RPMI7951 (cell line): ENCODE measurements at places on chromosomes 2 and 18.
A peak's percentile ranks its signal among the peaks of the same experiment; 100 is the strongest.

- DNase-seq, result no peak
These were observed 32.1 kb downstream of the ZFP36L2 start for GRCh38 chr2:43194121-43194869.

GRCh38 chr2:170679607-170680079 lies 35.5 kb upstream of the SP5 start:
- DNase-seq, result no peak

- peak; percentile 42 for DNase-seq
These were observed at the start of gene COBLL1 for GRCh38 chr2:164841719-164842623. Gene COBLL1, minus strand, starts transcription at chr2:164841823. Its CDS starts 627 bp downstream, at chr2:164841196.

GRCh38 chr2:136527560-136527959 lies 237.8 kb upstream of the THSD7B start:
- DNase-seq, result peak; percentile 3

DNA sequence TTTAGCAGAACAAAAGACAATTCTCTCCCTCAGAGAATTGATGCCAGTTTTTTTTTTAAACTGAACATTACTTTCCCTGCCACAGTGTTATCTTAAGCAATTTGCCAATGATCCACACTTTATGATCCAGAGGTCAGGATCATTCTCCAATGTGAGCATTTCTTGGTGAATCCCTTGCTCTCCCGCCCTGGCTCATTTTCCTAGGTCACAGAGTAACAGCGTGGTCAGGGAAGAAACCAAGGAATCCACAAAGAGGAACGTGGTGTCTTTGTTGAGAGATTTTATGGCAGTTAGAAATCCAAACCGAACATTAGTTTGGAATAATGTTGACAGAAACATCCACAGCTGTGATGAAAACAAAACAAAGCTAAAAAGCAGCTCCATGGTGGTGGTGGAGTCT lies 250.3 kb downstream of the TTC32 start:
- DNase-seq, result peak; percentile 24

- DNase-seq, result peak; percentile 71
These were observed 13.0 kb upstream of the FAHD2A start for GRCh38 chr2:95389245-95390119.

GRCh38 chr2:224970311-224970710 lies 72.0 kb downstream of the DOCK10 start:
- DNase-seq, result no peak
